Retina (tissue), 1 donor: ENCODE measurements at places on chromosomes 1 and 21.

DNA sequence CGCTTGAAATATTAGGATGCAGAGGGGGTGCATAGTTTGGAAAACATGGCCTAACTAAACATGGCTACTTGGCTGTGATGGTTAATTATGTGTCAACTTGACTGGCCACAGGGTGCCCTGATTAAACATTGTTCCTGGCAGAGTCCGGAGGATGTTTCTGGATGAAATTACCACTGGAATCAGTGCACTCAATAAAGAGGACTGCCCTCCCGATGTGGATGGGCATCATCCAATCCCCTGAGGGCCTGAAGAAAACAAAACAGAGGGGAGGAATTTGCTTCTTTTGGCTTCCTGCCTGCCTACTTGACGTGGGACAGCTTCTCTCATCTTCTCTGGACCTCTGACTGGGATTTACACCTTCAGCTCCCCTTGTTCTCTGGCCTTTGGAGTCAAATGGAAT lies 79.1 kb upstream of the KCNE2 start:
- DNase-seq = no peak

- DNase-seq = no peak
Measured at GRCh38 chr1:226135059-226135651, 51.4 kb downstream of the ACBD3 start.

DNA sequence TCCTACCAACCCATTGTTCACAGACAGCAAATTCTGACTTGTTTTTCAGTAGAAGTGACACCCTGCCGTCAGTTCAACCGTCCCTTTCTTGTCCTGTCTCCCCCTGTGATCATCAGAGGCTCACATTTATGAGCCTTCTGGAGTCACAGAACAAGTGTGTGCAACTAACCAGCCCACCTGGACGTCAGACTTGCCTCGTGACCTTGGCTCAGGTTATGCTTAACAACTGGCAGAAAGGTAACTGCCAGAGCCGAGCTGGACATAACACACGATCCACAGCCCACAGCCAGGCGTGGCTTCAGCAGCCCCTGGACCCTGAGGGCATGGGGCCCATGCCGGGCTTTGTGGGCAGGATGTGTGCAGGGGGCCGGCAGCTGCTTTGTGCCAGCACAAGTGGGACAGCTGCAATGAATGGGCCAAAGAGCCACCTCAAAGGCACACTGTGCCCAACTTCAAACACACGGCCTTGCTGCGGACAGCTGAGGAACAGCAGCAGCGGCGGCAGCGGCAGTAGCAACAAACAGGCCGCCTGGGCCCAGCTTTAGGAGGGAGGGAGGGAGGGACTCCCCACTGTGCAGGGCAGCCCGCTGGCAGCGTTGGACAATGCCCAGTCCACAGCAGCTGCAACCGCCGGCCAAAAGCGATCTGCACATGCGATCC lies 103.9 kb downstream of the ZBTB18 start:
- peak; percentile 89 for DNase-seq

DNA sequence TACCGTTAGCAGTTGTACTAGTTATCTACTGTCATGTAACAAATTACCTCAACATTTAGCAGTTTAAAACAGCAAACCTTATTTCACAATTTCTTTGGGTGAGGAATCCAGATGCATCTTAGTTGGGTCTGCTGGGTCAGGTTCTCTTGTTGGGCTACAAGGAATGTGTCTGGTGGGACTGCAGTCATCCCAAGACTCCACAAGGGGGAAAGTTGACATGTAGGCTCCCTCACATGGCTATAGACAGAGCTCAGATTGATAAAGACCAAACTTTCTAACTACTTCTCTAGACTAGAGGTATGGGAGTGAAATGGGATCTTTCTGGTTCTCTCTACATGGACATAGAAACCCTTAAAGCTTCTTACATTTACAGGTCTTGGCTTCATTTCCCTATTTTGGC lies 160.9 kb downstream of the UCK2 start:
- no peak for DNase-seq

DNA sequence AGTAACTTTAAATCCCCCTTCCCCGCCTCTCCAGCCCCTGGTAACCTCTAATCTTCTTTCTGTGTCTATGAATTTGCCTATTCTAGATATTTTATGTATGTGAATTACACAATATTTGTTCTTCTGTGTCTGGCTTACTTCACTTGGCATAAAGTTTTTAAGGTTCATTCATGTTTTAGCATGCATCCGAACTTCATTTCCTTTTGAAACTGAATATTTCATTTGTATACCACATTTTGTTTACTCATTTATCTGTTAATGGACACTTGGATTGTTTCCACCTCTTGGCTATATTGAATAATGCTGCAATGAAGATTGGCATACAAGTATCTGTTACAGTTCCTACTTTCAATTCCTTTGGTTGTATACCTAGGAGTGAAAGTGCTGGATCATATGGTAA lies 205.3 kb downstream of the TM2D1 start:
- DNase-seq = no peak

DNA sequence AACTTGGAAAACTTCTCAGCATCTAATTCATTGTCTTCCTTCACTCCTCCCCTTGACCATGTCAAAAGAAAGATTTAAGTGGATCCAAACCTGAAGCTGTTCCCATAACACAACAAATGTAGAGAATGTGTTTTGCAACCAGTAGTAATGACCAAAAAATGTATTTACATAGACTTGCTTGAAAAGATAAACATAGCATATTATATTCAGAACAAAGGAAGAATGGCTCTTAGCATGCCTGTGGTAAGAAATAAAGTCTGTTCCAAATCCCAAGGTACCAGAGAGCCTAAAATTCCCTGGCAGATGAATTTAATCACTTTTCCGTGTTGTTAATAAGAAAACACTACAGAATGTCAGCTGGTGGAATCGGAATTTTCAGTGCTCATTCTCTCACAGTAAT lies 36.8 kb downstream of the FMO3 start:
- DNase-seq = no peak

GRCh38 chr21:39345440-39345839 lies 3.4 kb downstream of the HMGN1 start:
- DNase-seq = peak; percentile 48

DNA sequence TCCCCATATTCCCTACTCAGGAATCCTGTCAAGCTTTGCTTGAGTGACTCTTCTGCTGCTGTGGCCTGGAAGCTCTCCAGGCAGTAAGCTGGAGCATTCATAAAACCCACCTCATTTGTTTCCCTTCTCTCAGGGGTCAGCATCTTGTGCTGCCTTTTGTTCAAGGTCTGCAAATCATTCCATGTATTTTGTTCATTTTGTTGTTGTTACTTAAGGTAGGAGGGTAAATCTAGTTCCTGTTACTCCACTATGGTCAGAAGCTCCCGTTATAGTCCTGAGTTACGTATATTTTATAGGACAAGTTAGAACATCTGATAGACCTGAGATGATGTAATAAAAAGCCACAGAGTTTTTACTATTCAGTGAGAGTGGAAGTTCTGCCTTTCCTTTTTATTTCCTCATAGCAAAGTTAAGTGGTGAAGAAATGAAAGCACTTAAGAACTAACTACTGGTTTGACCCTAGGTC lies 9.9 kb downstream of the SYNJ1 start:
- no peak for DNase-seq

DNA sequence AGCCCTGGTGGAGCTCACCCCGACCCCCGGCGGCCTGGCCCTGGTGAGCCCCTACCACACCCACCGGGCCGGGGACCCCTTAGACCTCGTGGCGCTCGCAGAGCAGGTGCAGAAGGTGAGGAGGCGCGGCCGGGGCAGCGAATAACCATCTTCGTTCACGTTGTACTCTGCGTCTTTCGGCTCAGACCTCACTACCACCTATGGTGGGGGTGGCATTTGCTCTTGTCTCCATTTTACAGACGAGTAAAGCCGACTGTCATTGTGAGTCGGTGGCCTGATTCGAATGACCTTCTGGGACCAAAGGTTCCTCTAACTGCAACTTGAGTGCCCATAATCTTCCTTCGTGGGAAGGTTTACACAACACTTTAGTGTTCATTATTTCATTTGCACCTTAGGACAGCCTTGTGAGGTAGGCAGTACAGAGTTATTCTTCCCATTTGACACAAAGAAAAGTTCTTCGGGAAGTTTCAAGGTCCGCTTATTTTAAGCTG lies 506 bp downstream of the C1orf50 start:
- DNase-seq = no peak

- no peak for DNase-seq
Measured at GRCh38 chr21:45790427-45790826, 146.9 kb downstream of the PCBP3 start.

DNA sequence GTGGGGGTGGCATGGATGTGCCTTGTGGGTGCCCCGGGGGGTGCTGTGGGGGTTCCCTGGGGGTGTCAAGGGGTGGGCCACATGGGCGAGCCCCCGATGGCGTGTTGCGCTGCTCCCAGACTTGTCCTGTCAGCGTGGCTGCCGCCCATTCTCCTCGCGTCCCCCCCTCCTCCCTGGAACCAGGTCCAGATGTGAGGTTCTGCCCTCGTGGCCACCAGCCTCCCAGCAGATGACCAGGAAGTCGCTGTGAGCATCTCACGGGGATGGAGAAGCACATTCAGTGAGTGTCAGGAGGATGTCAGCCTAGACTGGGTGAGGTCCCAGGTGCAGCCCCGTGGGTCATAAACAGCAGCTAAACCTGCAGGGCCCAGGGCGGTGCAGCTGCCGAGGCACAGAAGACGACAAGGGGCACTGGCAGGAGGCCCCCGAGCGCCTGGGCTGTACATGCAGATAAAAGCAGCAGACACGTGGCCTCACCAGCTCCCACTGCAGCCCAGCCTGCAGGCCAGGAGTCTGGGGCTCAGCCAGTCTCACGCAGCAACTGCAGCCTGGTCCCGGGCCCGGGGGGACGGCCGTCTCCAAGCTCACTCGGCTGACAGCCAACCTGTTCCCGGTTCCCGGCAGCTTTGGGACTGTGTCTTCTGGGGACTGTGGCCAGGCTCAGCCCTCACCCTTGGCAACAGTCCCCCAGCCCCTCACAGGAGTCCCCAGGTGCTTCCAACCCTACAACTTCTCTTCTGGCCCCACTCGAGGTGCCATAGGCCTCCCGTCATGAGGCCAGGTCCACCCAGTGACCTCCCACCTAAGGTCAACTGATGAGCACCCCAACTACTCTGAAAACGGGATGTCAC lies 17.5 kb upstream of the COL6A2 start:
- DNase-seq = no peak

DNA sequence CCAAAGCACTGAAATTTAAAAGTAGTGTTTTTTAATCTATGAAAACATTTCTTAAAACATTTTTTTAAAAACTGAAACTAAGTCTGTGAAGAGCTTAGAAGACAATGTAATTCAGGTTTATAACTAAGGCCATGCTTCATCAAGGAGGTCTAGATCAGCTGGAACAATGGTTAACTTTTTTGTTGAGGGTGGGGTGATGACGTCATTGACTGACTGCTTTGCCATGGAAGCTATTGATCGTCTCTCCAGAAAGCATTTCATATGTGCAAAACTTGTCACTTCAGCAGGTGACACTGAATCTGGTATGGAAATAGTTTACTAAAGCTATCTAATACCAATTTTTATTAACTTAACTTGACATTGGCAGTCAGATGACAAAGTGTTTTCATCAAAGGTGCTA lies 21.0 kb downstream of the RAVER2 start:
- DNase-seq = no peak
